ENCODE measurements at places on chromosomes 2 and 18.

DNA sequence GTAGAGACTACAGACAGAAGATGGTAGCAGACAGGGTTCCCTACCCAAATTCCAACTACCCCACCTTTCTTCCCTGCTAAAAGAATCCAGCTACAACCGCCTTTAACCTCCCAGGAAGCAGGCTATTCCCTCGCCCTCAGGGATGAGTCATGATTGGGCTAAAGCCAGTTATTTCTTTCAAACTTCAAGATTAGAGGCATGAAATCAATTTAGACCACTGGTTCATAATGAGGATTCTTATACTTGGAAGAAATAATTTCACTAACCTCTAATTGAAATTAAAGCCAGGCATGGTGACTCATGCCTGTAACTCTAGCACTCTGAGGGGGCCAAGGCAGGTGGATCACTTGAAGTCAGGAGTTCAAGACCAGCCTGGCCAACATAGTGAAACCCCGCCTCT is 20.0 kb downstream of the TRIP12 start:
- DNase-seq = no peak

- DNase-seq = no peak
Observed at GRCh38 chr2:236712961-236713673, 143.5 kb downstream of the ACKR3 start.

DNA sequence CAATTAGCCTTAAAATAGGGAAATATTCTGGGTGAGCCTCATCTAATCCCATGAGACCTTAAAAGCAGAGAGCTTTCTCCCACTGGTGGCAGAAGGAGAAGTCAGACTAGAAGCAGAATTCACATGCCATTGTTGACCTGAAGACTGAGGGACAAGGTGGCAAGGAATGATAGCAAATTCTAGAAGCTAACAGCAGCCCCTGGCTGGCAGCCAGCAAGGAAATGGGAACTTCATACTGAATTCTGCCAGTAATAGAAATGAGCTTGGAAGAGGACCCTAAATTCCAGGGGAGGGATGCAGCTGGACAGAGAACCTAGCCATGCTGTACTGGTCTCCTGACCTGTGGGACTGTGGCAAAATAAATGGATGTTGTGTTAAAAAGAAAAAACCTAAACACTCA is 19.5 kb downstream of the B3GNT7 start:
- DNase-seq = no peak

GRCh38 chr2:59029058-59029457 is 787.9 kb upstream of the FANCL start:
- DNase-seq = no peak

GRCh38 chr2:17634997-17635396 is 94.5 kb downstream of the VSNL1 start:
- DNase-seq = no peak

- no peak for DNase-seq
Observed at GRCh38 chr2:86042256-86043168, 63.2 kb downstream of the POLR1A start.

DNA sequence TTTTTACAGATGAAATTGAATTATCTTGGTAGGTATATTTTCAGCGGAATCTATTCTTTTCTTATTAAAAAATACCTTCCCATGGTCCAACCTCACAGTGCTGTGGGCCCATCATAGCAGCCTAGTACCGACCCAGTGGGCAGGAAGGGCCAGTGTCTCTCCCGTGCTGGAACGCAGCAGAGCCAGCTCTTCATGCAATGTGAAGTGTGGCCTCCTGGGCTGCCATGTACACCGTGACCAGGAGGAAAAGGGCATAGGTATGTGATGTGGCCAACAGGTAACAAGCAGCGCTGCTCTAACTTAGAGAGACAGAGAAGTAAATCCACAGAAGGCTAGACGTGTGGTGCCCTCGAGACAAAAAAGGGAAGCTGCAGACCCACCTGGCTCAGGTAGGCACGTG is 221.1 kb upstream of the SALL3 start:
- DNase-seq = no peak

DNA sequence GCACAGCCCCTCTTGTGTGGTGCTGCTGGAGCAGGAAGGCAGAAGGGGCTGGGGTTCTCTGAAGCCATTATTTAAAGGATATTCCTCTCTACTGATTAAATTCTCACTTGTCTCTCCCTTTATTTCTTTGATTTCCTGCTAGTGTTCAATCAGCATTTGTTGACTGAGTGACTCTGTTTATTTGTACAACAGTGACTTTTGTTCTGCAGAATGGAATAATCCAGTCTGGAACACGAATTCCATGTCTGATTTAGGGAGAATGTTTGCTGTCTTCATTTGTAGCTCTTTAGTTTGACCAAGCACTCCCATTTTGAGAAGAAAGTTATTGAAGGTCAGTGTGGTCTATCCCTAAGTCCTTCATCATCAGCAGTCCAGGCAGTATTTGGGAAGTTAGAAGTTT is 141.2 kb downstream of the SETBP1 start:
- DNase-seq = no peak

- DNase-seq = no peak
Observed at GRCh38 chr2:120552800-120553481, 182.7 kb upstream of the GLI2 start.

- no peak for DNase-seq
Observed at GRCh38 chr2:112817082-112817689, 19.4 kb downstream of the IL1B start.

GRCh38 chr18:72391951-72392350 is 152.2 kb downstream of the CBLN2 start:
- DNase-seq = no peak

GRCh38 chr2:151217343-151217742 is 44.3 kb downstream of the RBM43 start:
- no peak for DNase-seq

- DNase-seq = peak; percentile 62
Observed at GRCh38 chr18:48940854-48941611, 9.7 kb downstream of the SMAD7 start.

- DNase-seq = no peak
Observed at GRCh38 chr2:228731517-228731916, 539.6 kb downstream of the PID1 start.

DNA sequence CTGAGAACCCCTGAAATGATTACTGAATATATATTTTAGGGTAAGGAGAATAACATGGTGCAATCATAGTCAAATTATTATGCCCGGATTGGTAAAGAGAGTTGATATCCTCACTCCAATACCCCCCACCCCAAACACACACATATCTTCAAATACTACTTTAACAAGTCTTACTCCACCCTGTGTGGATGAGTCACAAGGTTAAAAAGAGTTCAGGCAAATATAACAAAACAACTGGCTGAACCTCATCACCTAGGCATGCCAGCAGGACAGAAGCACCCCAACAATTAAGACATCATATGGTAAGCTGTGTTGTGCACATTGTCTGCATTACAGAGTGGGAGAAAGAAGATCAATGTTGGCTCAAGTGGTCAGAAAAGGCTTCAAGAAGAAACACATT is 857.4 kb downstream of the TDRD15 start:
- DNase-seq = no peak

- DNase-seq = no peak
Observed at GRCh38 chr2:185471441-185471840, 267.2 kb upstream of the FSIP2 start.

DNA sequence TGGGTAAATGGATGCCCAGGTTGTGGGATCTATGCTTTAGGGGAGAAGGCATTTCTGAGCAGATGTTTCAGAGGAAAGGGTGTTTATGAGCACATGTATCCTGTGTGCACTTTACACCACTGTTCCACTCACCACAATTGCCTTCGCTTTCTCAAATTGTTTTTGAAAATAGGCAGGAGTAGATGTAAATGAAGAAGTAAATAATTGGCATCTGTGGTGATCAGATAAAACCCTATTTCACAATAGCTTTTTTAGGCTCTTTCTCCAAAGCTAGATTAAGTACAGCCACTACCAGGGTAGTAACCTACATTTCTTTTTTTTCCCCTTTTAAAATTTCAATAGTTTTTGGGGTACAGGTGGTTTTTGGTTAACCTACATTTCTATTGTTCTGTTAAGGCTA is 40.6 kb downstream of the TMEM178A start:
- no peak for DNase-seq

GRCh38 chr2:47218899-47219525 is 63.9 kb upstream of the STPG4 start:
- DNase-seq = no peak

DNA sequence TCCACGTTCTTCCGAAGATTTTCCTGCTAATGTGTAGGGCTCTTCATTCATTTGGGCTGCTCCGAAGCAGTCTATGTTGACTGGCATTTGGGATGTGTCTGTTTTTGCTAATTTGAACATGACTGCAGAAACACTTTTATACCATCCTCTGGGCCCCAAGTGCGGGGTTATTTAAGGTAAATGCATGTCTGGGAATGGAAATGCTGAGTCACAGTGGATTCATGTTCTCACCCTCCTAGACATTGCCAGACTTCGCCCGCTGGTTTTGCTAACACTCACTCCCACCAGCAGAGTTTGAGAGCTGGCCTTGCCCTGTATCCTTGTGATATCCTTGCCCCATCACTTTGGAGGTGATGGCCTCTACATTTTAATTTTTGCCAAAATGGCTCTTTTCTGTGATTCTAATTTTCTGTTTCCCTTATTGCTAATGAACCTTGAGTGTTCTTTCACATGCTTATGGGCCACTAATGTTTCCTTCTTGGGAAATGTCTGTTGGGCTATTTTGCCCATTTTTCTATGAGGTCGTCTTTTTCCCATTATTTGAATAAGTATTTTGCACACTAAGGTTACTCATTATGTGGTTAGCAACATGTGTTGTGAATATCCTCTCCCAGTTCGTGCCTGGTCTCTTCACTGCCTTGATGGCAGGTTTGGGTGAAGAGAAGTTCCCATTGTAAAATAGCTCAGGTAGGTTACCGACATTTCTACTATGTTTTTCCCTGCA is 204.1 kb downstream of the GLI2 start:
- no peak for DNase-seq

- DNase-seq = no peak
Observed at GRCh38 chr2:88856409-88857135, 165.1 kb downstream of the RPIA start.

GRCh38 chr2:49917654-49918053 is 763.3 kb upstream of the FSHR start:
- DNase-seq = no peak

DNA sequence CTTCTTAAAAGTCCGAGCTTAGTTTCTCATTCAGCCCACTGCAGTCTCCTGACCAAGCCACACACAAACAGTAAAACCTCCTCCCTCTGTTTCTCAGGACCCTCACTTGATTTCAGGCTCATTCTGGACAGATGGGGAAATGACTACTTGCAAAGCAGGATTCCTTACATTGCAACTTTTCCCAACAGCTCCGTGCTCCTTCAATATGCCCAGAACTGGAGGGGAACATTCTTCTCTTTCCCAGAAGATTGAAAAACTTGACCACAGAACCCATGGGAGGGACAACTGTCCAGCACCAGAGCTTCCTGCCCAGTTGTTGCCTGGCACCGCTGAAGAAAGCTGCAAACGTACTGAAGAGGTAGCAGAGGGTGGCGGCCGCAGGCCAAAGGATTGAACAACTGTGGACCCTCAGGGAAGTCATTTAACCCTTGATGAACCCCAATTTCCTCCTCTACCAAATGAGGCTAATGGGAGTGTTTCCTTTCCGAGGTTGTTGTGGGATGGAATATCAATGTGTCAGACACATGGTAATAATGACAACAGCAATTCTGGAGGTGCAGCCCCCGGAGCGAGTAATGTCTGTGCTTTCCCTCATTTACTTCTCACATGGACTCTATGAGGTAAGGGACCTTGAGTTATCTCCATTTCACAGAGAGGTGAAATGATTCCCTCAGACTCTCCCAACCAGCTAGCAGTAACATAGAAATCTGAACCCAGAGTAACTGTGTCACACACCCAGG is 25.0 kb downstream of the BCL11A start:
- no peak for DNase-seq

- DNase-seq = no peak
Observed at GRCh38 chr2:235106874-235107639, 155.2 kb downstream of the SH3BP4 start.

GRCh38 chr2:3396920-3397559 is 17.5 kb downstream of the TRAPPC12 start:
- DNase-seq = no peak

- DNase-seq = no peak
Observed at GRCh38 chr2:127080938-127081755, 25.8 kb downstream of the BIN1 start.

- no peak for DNase-seq
Observed at GRCh38 chr2:238938003-238938400, 90.1 kb downstream of the TWIST2 start.

DNA sequence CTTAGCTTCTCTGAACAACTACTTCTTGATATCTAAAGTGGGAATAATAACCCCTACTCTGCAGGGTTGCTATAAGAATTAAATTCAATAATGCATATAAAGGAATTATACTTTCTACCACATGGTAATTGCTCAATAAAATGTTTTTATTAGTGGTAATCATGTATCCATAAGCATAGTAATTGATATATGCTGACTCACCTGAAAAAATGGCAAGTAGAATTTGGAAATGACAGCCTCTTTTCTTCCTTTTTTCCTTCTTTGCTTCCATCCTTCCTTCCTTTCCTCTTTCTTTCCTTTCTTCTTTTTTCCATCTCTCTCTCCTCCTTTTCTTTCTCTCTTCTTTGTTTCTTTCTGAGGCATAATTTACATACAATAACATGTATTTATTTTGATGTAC is 65.3 kb downstream of the DPP10 start:
- DNase-seq = no peak

DNA sequence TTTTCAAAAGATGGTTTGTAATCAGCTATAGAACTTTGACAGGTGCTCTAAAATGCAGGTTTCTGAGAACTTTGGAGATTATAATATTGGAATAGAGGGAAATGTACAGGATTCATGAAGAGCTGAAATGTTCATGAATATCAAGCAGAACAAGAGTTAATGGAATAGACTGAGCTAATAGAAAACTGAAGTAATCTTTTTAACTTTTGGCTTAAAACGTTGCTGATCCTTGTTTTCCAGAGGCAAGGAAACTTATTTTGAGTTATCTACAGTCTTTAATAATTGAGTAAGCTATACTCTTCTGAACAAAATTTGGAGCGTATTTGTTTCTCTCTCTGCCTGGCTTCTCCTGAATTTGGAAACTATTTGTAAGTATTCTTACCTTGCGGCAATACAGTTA is 10.8 kb upstream of the IL18RAP start:
- DNase-seq = no peak

GRCh38 chr2:24046599-24046929 is 627 bp downstream of the WDCP start:
- no peak for DNase-seq

DNA sequence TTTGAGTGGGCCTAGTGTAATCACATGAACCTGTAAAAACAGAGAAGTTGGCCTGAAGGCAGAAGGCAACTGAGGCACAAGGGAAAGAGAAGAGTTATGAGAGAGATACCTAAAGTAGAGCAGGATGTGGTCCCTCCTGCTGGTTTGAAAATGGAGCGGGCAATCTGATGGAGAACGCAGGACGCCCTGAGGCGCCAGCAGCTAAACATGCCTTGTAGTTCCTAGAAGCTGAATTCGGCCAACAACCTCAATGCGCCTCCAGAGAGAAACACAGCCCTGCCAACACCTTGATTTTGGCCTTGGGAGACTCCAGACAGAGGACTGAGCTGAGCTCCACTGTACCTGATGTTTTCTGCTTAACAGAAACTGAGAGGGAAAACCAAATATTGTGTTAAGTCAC is 469.9 kb downstream of the SOCS6 start:
- DNase-seq = no peak

GRCh38 chr2:42566837-42567321 is 1.6 kb upstream of the MTA3 start:
- DNase-seq = peak; percentile 57

- DNase-seq = no peak
Observed at GRCh38 chr2:240777456-240778212, 42.4 kb downstream of the KIF1A start.

Measured in GM12878 (cell line).